ENCODE measurements at places on chromosomes 2 and 18. TPM values are rescaled to one million over a fixed set of nuclear protein-coding genes. Genes with fewer than 3 reads are reported as not detected.

- DNase-seq, result no peak
- H3K27me3 ChIP-seq, result no peaks in the 10 kb centered on the region
- no peaks in the 10 kb centered on the region for H3K4me1 ChIP-seq
- H3K4me3 ChIP-seq, result no peak overlapping the region
- no peak overlapping the region for H3K27ac ChIP-seq
These were observed 251.6 kb upstream of the APCDD1 start for GRCh38 chr18:10202845-10203321.

The DQX1 gene
- 0.24 TPM for total RNA-seq

The ABCG8 gene
- total RNA-seq, result not detected

- no peak overlapping the region for H3K4me3 ChIP-seq
- no peaks in the 10 kb centered on the region for H3K36me3 ChIP-seq
- no peaks in the 10 kb centered on the region for H3K4me1 ChIP-seq
- DNase-seq, result no peak
- no peaks in the 10 kb centered on the region for H3K27me3 ChIP-seq
- no peak overlapping the region for H3K27ac ChIP-seq
These were observed 52.0 kb downstream of the LRATD1 start for GRCh38 chr2:14684516-14684915.

GRCh38 chr2:194545978-194546377, 1111.0 kb upstream of the SLC39A10 start:
- DNase-seq, result no peak
- no peak overlapping the region for H3K27ac ChIP-seq
- no peaks in the 10 kb centered on the region for H3K36me3 ChIP-seq
- H3K4me3 ChIP-seq, result no peak overlapping the region

- H3K4me1 ChIP-seq, result no peaks in the 10 kb centered on the region
- DNase-seq, result no peak
- no peaks in the 10 kb centered on the region for H3K36me3 ChIP-seq
- peak overlapping the region; percentile 10 for H3K4me3 ChIP-seq
These were observed 1.4 kb upstream of the ZNF804A start for GRCh38 chr2:184596819-184597411.

The SIX3 gene
- total RNA-seq, result not detected

The PFN4 gene
- 0.93 TPM for total RNA-seq

DNA sequence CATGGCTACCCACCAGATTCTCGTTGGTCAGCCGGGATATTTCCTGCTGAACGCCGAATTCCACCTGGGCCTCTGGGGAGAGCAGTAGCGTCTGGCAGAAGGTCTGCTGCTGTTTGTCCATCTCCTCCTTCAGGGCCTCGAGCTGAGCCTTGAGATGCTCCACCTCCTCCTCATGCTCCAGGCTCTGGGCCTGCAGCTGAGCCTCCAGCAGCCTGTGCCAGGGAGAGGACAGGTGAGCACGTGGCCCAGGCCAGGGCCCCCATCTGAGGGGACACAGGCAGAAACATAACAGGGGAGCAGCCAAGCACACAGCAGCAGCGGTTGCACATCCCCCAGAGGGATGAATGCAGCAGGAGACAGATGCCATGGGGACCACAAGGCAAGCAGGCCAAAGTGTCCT, 40.1 kb upstream of the ACAA2 start:
- no peak overlapping the region for H3K4me3 ChIP-seq
- H3K27ac ChIP-seq, result no peak overlapping the region
- no peaks in the 10 kb centered on the region for H3K4me1 ChIP-seq
- DNase-seq, result no peak

DNA sequence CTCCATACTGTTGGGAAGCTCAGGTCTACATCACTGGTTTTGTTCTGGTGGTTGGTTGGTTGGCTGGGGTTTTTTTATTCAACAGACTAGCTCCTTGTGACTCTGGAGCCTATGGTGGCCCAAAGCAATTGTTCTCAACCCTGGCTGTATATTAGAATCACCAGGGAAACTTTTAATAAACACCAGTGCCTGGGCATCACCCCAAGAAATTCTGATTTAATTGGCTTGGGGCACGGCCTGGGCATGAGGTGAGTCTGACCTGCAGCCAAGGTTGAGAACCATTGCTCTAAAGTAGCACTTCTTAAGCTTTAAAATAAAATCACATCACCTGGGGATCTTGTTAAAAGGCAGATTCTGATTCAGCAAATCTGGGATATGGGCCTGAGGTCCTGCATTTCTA, 184.1 kb downstream of the C1D start:
- no peaks in the 10 kb centered on the region for H3K4me1 ChIP-seq
- no peak overlapping the region for H3K4me3 ChIP-seq
- DNase-seq, result no peak
- H3K36me3 ChIP-seq, result no peaks in the 10 kb centered on the region
- peak overlapping the region; percentile 90 for H3K27ac ChIP-seq

GRCh38 chr18:49151482-49151881, 200.7 kb upstream of the SMAD7 start:
- no peak overlapping the region for H3K4me3 ChIP-seq
- no peak overlapping the region for H3K27ac ChIP-seq
- H3K27me3 ChIP-seq, result no peaks in the 10 kb centered on the region
- no peak for DNase-seq
- no peaks in the 10 kb centered on the region for H3K36me3 ChIP-seq

GRCh38 chr2:10345813-10346212, 43.1 kb downstream of the HPCAL1 start:
- H3K4me3 ChIP-seq, result no peak overlapping the region
- no peaks in the 10 kb centered on the region for H3K27me3 ChIP-seq
- no peak overlapping the region for H3K27ac ChIP-seq
- no peaks in the 10 kb centered on the region for H3K36me3 ChIP-seq

DNA sequence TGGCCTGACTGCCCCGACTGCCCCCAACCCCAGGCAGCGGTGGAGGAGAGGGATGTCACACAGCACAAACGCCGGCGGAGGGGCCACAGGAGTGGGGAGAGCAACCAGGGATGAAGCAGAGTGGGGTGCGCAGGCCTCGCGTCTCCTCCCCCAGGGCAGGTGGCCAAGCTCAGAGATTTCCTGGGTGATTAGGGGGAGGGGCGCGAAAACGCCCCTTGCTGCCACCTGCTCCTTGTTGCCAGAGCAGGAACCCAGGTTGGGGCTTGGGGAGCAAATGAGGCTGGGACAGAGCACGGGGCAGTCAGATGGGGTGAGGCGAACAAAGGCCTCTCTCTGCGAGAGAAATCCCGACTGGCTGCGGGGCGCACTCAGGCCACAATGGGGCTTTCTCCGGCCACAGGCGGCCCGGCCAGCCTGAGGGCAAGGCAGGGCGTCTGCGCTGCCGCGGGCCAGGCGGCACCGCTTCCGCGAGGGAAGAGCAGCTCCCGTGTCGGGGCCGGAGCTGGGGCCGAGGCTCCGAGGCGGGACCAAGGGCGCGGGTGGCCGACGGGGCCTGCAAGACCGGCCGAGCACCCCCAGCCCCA, 11.5 kb downstream of the TEX44 start:
- H3K27ac ChIP-seq, result peak overlapping the region; percentile 93
- peak overlapping the region; percentile 16 for H3K4me3 ChIP-seq
- H3K36me3 ChIP-seq, result no peaks in the 10 kb centered on the region

- no peak for DNase-seq
- H3K27ac ChIP-seq, result no peak overlapping the region
- H3K36me3 ChIP-seq, result no peaks in the 10 kb centered on the region
- H3K27me3 ChIP-seq, result no peaks in the 10 kb centered on the region
- no peak overlapping the region for H3K4me3 ChIP-seq
These were observed 1042.0 kb downstream of the DPP10 start for GRCh38 chr2:115484486-115484885.

DNA sequence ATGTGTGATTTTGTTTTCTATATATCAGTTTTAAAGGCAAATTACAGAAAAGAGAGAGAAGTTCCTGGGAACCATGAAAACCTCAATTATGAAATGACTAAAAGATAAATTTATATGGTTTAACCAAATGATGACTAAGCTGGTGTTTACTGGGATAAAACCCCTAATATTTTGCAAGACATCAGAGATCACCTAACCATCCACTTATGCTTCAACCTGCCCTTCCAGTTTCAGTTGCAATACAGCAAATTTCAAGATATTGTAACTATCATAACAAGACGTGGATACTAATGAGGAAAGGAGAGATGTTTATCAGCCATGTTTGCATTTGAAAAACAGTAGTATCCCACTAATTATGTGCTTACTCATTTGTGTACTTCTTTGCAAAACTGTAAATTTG, 108.2 kb downstream of the GAREM1 start:
- no peak overlapping the region for H3K4me3 ChIP-seq
- no peaks in the 10 kb centered on the region for H3K36me3 ChIP-seq
- DNase-seq, result no peak
- H3K27ac ChIP-seq, result no peak overlapping the region

The CKAP2L gene
- 0.65 TPM for total RNA-seq

- no peak for DNase-seq
- no peak overlapping the region for H3K27ac ChIP-seq
- no peaks in the 10 kb centered on the region for H3K27me3 ChIP-seq
- no peak overlapping the region for H3K4me3 ChIP-seq
- H3K36me3 ChIP-seq, result no peaks in the 10 kb centered on the region
These were observed 266.2 kb downstream of the TMX3 start for GRCh38 chr18:68448736-68449135.

DNA sequence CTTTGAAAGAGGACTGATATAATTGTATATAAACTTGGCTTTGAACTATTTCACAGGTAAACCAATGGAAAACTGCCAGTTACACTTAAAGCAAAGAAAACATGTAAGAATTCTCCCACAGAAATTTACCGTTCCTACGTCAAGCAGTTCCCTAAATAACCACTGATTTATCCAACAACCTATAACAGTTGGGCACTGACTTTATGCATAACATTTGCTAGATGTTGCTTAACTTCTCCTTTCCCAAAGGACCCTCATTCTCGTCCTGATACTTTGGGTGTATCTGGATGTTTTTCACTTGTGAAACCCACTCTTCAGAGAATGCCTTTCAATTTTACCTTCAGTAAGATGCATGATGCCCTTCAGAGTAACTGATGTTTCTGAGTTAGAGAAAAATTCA, 43.8 kb downstream of the STAT1 start:
- no peaks in the 10 kb centered on the region for H3K27me3 ChIP-seq
- no peak overlapping the region for H3K4me3 ChIP-seq
- H3K4me1 ChIP-seq, result no peaks in the 10 kb centered on the region
- H3K36me3 ChIP-seq, result peaks cover 5% of the 10 kb centered on the region
- H3K27ac ChIP-seq, result peak overlapping the region; percentile 15

DNA sequence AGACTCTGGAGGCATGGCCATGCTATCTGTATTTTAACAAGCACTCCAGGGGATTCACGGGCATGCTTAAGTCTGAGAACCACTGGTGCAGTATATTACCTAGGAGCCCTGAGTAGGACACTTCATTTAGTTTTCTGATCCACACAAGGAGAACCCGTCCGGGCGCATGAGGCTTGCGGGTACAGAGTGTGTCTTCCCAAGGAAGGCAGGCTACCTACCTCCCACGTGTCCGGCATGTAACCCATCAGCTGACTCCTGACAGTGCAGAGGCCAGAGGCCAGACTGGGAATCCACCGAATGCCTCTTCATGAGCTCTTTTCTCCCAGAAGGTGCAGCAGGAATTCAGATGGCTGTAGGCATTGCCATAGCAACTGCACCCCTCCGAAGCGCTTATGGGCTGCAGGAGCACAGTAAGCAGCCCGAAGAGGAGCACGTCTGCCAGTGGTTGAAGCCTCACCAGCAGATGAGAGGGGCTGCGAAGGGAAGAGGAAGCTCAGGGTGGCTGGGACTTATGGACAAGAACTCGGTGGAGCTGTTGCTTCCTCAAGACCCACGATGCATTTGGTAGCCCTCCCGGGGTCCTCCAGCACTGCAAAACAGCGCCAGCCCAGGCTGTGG, 33.8 kb upstream of the DNMT3A start:
- H3K4me3 ChIP-seq, result no peak overlapping the region
- DNase-seq, result peak; percentile 61
- H3K4me1 ChIP-seq, result no peaks in the 10 kb centered on the region
- no peaks in the 10 kb centered on the region for H3K36me3 ChIP-seq
- no peaks in the 10 kb centered on the region for H3K27me3 ChIP-seq

The CD8B2 gene
- total RNA-seq, result 0.10 TPM

DNA sequence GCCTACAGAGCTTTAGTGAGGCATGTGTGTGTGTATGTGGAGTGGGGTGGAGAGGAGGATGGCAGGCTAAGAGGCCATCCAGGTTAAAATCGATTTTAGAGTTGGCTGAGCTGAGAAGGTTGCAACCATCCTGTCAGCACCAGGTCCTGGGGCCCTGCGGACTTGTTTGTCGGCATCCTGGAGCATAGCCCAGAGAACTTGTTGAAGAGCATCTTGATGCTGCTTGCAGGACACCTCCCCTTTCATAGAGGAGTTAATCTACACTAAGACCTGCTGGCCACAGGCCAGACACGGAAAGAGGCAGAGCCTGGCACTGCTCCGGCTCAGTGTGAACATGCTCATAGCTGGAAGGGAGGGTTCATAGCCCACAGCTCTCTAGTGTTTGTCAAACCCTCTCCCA, 72.1 kb upstream of the RGPD5 start:
- no peaks in the 10 kb centered on the region for H3K4me1 ChIP-seq
- no peaks in the 10 kb centered on the region for H3K36me3 ChIP-seq
- H3K27me3 ChIP-seq, result no peaks in the 10 kb centered on the region

The GTF2A1L gene
- not detected for total RNA-seq

Data from aorta (tissue), 5 donors.